GM12878 (cell line): ENCODE measurements at places on chromosomes 13 and 19.

DNA sequence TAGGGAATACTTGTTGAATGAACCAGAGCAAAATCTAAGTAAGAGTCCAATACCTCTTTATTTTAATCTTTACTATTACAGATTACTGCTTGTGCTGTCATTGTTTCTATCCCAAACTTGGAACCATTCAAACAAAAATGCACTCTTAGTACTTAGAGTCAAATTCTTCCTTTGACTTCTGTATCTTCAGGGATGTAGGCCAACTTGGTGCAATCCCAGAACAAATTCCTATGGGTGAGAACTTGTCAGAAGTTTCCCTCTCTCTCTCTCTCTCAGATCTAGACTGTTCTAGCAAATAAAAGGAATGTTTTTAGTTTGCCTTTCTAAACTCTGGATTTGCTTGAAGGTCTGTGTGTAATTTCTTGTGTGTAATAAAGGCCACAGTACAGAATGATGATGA lies 329.0 kb upstream of the TMTC4 start:
- no peak for DNase-seq

DNA sequence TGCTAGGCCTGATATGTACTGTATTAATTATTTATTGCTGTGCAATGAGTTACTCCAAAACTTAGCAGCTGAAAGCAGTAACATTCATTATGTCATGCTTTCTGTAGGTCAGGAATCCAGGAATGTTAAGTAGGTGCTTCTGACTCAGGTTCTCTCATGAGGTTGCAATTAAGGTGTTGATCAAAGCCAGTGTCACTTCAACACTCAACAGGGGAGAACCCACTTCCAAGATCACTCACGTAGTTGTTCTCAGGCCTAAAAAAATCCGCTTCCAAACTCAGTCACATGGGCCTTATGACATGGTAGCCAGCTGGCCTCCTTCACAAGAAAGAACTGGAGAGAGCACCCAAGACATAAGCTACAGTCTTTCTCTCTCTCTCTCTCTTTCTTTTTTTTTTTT lies 211.1 kb upstream of the NBEA start:
- DNase-seq, result no peak

GRCh38 chr13:31803311-31803710 lies 64.0 kb downstream of the RXFP2 start:
- no peak for DNase-seq

DNA sequence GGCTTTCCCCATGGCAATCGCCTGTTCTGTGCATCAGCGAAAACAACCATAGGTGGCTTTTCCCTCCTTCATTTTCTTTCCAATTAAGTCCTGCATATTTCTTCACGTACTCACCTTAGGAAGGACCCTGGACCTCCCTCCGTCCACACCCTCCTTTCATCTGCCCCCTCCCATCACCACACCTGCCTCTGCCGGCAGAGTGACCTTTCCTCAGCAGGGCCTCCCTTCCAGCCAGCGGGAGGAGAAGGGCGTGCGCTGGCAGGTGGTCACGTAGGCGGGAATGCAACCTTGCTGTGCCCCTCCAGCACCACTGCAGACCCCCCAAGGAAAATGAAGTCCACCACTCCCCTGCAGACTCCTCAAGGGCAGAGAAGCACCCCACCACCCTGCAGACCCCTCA lies 61.1 kb downstream of the GSX1 start:
- DNase-seq, result no peak

DNA sequence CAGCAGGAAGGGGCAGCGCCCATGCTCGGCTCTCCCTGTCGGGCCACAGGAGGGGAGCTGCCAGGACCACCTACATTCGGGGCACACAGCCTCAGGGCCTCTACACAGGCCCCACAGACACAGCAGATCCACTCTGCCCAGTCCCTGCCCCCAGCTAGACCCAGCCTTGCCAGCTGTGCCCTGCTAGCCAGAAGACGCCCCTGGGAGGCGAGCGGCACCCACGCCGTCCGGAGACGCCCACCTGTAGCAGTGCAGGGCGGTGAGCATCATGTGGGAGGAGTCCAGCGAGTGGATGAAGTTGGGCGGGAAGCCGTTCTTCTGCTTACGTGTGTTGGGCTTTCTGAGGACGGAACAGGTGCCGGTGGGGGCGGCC lies 15.1 kb downstream of the POLRMT start:
- DNase-seq, result no peak

GRCh38 chr13:40653527-40654318 lies 12.7 kb downstream of the FOXO1 start:
- DNase-seq, result no peak

DNA sequence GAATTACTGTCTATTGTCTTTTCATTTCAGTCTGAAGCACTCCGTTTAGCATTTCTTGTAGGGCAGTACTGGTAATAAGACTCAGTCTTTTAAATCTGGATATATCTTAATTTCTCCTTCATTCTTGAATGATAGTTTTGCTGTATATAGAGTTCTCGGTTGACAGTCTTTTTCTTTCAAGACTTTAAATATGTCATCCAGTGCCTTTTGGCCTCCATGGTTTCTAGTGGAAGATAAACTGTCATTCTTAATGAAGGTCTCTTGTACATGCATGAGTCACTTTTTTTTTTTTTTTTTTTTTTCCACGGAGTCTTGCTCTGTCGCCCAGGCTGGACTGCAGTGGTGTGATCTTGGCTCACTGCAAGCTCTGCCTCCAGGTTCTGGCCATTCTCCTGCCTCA lies 27.2 kb upstream of the ZDHHC20 start:
- no peak for DNase-seq

- no peak for DNase-seq
Measured at GRCh38 chr19:3361384-3362216, 4.8 kb upstream of the NFIC start.

DNA sequence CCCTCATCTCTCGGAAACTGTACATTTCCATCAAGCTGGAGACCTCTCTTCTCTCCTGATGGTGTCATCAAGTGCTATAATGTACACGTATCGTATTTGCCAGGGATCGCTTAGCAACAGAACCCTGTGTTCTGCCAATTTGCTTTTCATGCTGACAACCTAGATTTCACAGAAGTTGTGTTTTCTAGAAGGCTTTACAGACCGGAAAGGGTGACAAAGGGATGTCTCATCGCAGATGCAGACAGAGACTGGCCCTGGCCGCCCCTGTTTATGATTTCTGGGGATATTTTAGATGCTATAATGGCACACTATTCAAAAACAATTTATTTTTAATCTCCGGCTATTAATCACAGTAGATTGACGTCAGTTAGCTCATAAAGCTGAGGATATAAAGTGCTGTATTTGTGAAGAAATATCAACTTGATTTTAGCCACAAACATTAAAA lies 291.4 kb downstream of the IRS2 start:
- no peak for DNase-seq

DNA sequence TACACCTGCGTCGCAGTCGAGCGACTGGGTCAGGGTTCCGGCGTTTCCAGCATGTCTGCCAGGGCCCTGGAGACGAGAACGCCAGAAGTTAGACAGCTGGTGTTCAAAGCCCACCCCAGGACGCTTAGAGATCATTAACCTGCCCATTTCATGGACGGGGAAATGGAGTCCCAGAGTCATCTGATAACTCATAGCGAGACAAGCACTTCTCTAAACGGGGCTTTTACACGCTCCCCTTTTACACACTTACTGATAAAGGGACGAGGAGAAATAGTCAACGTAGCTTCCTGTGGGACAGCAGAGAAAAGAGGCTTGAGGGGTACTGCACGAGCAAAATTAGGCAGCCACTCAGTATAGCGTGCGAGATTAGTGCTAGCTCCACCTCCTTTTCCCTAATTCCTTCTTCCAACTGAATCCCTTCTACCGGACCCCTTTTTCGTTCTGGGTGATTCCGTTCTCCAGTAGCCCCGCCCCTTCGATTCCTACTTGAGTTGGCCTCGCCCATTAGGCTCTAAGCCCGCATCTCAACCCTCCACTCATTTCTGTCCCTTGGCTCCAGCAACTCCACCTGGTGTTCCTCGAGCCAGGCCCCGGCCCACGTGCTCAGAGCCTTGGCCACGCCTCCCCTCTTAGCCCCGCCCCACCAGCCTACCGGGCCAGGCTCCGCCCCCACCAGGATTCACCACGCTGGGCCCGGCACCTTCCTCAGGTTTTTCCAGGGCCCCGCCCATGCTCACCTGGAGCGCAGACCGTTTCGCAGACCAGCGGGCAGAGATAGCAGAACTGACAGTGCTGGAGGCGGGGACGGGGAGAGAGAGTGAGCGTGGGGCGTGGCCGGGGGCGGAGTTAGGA lies 3.7 kb downstream of the HRC start:
- DNase-seq, result no peak

DNA sequence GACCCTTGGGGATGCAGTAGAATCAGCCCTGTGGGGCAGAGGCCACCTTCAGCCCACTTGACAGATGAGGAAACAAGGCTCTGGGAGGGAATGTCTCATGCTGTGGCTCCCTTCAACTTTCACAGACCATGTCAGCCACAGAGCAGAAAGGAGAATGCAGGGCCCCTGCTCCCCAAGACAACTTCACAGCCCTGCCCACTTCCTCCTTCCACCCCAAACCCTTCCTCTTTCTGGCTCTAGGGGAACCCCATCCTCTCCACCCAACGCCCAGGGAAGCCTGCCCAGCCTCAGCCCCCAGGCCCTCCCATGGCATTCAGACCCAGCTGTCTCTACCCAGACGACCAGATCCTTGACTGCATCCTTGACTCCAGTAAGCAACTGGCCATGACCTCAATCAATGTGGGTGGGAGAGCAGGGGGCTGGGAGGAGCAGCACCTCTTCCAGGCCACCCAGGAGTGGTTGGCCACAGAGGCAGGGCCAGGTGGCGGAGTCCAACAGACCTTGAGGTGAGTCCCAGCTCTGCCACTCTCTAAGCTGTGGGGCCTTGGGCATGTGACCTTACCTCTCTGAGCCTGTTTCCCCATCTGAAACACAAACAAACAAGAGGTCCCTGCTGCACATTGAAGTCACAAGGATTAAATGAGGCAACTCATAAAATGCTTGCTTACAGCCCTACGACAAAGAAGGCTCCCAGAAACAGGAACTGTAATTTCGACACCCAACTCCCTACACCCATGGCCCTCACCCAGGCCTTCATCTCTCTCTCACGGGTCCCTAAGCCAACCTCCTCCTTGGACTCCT lies 15.8 kb downstream of the DEDD2 start:
- DNase-seq, result peak; percentile 68

DNA sequence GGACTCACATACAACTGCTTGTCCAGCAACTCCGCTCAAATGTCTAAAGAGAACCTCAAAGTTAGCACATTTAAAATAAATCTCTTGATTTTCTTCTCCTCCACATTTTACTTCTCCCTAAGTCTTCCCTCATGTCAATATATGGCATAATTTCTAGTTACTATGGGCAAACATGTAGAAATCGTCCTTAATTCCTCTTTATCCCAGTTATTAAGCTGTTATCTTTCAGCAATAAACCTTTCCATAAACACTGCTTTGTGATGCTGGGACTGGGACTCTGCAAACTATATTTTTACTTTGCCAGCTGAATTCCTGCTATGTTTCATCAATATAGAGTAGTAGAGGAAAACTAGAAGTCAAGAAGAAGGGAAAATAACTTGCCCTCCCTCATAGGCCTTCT lies 99.7 kb downstream of the KCNRG start:
- no peak for DNase-seq

DNA sequence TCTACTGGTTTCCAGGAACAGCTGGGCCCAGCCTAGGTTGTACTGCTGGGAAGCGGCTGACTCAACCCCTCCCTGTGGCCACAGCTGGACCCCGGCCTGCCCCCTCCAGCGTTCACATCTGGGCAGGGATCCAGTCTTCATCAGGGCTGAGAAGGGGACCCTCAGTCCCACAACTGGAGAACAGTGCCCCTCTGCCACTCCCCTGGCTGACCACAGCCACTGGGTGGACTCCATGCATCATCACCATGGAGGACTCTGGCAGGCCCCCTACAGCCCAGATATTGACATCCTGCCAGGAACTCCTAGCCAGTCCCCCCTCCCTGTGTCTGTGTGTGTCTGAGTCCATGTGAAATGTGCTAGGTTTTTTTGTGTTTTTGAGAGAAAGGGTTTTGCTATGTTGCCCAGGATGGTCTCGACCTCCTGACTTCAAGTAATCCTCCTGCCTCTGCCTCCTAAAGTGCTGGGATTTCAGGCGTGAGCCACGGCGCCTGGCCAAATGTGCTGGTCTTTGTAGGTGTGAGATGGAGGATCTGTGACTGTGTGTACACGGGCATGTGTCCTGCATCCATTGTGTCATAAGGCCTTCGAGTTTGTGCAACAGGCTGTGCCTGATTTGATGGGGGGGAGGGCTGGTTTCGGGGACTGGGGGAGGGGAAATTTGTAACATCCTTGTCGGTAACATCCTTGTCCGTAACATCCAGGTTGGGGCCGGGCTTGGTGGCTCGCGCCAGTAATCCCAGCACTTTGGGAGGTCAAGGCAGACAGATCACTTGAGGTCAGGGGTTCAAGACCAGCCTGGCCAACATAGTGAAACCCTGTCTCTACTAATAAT lies 4.0 kb upstream of the HOOK2 start:
- no peak for DNase-seq

- no peak for DNase-seq
Measured at GRCh38 chr19:4577020-4577782, 17.7 kb upstream of the SEMA6B start.

DNA sequence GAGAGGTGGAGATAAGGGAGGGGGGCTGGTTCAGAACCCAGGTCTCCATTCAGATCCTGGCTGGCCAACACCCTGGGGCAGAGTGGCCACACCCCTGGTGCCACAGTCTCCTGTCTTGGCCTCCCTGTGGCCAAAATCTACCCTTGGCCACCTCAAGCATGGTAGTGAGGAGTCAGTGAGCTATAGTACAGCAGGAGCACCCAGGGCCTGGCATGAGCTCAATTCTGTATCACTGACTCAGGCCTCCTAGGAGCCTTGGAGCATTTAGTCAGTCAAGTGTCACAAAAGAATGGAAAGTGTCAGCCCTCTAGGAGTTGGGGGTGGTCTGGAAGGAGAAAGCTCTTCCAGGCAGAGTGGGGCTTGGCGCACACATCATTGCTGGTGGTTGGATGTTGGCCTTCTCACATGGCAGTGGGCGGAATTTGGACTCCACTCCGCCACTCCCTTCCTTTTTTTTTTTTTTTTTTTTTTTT lies 6.6 kb upstream of the CD79A start:
- DNase-seq, result no peak

DNA sequence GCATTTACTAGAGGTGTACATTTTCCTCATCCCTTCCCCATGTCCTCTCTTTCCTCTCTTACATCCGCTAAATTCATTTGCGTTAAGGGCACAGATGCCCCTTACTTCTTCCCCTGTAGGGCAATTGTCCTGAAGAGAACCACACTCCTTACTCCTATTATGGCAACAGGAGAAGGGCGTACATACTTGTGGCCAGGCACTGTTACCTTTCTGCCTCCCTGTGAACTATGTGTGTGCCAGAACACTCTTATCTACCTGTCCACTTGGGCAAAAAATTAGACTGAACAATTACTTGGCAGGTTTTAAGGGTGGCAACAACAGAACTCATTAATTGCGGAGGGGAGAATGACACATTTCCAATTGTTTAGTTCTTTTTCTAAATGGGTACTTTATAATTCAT lies 152.5 kb downstream of the RGCC start:
- DNase-seq, result no peak
